ENCODE measurements at places on chromosomes 12 and 14.
A peak's percentile ranks its signal among the peaks of the same experiment; 100 is the strongest.

DNA sequence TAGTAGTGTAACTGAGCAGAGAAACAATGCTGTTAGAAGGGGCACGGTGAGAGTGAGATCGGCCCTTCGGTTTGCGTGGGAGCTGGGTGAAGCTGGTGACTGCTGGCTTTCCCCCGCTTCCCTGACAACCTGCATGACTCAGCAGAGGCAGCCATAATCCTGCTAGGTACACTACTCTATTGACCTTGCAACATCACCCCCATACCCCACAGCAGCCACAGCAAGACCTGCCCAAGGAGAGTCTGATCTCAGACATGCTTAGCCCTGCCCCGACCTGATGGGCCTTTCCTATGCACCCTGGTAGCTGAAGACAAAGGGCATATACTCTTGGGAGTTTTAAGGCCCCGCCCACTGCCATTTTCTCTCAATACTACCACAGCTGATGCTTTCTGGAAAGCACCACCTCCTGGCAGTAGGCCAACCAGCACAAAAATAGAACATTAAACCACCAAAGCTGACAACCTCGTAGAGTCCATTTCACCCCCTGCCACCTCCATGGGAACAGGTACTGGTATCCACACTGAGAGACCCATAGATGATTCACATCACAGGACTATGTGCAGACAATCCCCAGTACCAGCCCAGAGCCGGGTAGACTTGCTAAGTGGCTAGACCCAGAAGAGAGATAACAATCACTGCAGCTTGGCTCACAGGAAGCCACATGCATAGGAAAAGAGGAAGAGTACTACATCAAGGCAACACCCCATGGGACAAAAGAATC, 75.9 kb upstream of the RGS6 start:
- peak; percentile 5 for DNase-seq

- DNase-seq = no peak
These were observed 1.3 kb downstream of the BAZ2A start for GRCh38 chr12:56628671-56629458.

- DNase-seq = no peak
These were observed 40.0 kb upstream of the TEX22 start for GRCh38 chr14:105358140-105358846.

- no peak for DNase-seq
These were observed 207.0 kb downstream of the ATP23 start for GRCh38 chr12:58148405-58148804.

DNA sequence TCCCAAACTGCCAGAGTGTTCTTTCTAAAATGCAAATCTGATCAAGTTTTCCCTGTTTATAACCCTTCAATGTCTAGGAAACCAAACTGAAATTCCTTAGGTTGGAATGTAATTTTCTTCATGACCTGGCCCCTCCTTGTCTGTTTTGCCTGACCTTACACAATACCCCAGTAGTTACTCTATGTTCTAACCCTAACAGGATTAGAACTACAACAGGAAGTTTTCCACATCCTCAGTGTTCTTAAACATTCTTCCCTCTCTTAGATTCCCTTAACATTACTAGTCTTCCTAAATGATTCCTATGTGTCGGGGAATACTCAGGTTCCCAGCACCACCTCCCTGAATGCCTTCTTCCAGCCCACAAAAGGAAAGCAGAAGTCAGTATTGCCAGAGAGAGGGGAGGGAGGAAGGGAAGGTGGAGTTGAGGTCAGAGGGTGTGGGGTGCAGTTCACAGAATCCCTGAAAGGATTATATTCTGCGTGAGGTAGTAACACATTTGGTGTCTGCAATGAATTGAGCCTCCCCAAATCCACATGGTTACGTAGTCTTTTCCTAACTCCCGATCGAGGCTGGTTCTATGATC, 72.6 kb downstream of the BBS10 start:
- DNase-seq = no peak

Data from NCI-H1105 (cell line).